NCI-H460 (cell line): ENCODE measurements at places on chromosomes 3 and 15.

DNA sequence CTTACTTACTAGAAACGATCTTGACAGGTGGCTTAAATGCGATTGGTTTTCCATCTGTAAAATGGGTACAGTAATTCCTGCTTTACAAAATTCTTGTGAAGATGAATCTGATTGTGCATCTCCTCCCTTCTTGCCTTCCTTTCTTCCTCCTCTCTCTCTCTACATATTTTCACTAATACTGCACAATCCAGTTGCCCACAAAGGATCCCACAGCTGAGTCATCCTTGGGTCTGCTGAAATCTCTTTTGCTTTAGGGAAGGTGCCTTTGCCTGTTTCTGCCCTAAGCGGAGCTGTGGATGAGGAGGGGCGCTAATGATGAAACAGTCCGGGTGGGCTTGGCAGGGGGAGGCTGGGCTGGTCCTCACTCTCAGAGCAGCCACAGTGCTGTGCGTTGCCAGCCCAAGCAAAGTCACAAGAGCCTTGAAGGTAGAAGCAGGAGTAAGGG lies 46.1 kb downstream of the AMOTL2 start:
- DNase-seq, result peak; percentile 65

DNA sequence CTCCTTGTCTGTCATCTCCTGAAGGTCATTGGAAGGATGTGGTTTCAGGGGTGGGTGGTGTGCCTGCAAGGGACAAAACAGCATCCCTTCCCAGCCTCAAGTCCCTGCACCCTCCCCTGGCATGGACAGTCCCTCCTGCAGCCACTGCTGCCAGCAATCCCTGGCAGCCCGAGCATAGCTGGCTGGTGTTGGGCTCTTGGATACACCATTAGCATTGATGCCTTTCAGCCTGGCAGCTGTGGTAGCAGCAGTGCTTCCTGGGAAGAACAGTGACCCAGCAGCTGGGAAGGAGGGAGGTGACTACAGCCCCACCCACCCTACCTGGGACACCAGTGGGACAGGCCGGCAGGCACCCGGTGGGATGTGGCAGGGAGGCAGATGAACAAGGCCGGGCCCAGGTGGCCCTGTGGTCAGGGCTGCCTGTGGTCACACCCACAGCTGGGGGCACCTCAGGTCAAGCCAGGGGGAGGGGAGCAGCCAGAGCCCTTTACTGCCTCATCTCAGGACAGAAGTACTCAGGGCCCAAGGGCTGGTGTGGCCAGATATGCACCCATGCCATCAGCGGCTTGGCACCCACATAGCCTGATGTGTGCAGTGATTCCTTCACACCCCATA lies 32.9 kb upstream of the TMEM115 start:
- DNase-seq, result no peak

DNA sequence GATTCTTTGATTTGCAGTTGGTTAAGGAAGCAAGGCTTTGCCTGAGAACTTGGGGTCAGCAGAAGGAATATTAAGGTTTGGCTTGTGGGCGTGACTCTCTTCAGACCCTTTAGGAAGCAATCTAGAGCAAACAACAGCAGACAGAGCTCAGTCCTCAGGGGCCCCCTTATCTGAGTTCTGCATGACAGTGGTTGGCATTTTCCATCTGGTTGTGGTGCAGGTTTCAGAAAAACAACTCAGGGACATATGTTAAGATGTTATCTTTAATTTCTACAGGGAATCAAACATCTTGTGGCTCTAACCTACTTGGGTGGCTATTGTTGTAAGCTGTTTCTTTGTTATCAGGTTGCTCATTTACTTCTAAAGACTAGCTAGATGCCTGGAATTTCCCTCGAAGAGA lies 141.4 kb downstream of the VPS8 start:
- no peak for DNase-seq

- no peak for DNase-seq
Observed at GRCh38 chr15:36753173-36753572, 173.7 kb downstream of the CDIN1 start.

DNA sequence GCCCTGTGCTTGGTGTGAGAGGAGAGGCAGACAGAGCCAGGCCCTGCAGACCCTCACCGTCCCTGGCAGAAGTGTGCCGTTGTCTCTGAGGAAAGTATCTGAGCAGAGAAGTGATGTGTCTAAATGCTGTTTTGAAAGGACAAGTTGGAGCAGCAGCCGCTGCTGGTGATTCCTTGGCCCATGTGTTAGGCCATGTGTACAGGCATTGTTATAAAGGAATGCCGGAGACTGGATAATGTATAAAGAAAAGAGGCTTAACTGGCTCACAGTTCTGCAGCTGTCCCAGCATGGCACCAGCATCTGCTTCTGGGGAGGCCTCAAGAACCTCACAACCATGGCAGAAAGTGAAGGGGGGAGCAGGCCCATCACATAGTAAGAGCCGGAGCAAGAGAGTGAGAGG lies 334.6 kb upstream of the ATP10A start:
- DNase-seq, result no peak

GRCh38 chr3:49273825-49274532 lies 3.1 kb downstream of the C3orf62 start:
- DNase-seq, result no peak

GRCh38 chr3:50442945-50443579 lies 60.4 kb downstream of the CACNA2D2 start:
- no peak for DNase-seq

- no peak for DNase-seq
Observed at GRCh38 chr3:105359098-105359762, 7.5 kb upstream of the ALCAM start.

- DNase-seq, result no peak
Observed at GRCh38 chr3:23071758-23072157, 131.4 kb upstream of the UBE2E2 start.

DNA sequence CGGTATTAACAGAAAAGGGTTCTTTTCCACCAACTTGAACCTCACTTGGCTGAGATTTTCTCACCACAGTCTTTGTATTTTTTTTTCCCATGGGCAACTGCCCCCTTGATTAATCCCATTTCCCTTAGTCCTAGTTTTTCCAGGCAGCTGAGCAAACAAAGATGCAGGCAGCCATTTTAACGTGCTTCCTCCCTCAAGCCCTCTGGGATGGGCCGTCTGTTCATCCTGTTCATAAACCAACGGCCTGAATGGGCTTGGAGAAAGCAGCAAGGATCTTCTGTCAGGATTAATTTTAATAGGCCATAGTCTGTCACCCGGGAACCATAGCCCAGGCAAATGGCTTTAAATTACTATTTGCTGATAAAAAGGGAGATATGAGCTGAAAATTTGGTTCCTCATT lies 10.4 kb upstream of the POLR2M start:
- no peak for DNase-seq

DNA sequence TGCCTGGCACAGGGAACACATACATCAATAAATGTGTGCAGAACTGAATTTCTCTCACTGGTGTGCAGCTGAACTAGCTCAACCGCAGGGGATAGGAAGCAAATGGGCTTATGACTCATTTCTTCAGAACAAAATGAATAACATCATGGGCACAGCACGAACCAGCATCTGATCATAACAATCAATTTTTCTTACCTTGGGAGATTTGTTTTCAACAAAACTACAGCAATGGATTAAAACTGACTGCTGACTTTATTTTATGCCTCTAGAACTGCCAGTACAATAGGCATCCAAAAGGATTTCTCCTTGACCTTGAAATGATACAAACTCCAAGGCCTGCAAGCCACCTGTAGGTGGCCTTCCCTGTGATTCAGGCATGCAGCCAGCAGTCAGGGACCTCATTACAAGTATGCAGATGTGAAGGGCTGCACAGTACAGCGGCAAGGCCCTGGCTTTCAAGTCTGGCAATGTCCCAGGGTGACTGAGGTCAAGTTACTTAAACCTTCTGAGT lies 26.1 kb downstream of the TAMM41 start:
- no peak for DNase-seq

GRCh38 chr15:86973284-86973844 lies 893.7 kb downstream of the AGBL1 start:
- no peak for DNase-seq

DNA sequence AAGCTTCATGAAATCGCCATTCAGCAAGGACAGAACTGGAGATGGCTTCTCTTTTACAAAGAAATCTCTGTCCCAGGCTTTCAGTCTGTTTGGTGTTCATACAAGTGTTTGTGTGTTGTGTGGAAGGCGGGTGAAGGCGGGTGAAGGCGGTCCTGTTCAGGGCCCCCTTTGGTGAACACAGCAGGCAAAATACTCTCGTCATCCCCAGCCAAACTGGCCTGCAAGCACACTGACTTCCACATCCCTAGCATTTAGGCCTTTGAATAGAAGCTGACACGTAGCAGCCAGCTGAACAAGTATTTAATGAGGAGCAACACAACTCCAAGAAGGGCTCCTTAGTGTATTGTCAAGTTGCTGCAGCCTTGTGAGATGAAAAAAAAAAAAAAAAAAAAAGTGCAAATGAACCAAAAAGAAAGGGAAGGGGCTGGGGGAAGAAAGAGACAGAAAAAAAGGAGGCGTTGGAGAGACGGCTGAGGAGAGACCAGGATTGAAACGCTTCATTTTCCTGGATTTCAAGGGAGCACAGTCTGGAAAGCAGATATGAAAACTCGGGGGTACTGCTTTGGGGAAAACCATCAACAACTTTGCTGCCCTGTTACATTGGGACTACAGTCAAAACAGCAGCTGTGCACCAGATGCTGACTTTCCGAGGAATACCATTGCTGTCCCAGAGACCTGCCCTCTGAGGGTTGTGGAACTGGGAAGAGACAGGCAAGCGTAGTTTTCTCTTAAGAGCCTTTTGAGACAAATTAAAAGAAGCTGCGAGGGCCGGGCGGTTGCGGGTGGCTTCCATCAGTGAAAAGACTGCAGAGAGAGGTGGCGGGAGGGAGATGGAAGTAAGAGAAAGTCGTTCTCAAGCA lies 74.6 kb downstream of the TGFBR2 start:
- no peak for DNase-seq

DNA sequence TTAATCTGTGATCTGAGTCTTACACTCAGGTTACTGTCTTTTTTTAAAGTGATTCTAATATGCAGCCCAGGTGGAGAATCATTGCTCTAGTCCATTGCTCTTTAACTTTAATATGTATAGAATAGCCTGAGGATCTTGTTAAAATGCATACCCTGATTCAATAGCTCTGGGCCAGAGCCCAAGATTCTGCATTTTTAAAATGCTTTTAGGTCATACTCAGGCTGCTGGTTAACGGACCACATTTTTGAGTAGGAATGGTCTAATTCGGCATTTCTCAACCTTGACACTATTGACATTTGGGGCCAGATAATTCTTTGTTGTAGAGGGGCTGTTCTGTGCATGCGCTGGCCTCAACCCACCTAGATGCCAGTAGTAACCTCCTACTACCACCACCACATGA lies 20.9 kb upstream of the FSTL1 start:
- no peak for DNase-seq

DNA sequence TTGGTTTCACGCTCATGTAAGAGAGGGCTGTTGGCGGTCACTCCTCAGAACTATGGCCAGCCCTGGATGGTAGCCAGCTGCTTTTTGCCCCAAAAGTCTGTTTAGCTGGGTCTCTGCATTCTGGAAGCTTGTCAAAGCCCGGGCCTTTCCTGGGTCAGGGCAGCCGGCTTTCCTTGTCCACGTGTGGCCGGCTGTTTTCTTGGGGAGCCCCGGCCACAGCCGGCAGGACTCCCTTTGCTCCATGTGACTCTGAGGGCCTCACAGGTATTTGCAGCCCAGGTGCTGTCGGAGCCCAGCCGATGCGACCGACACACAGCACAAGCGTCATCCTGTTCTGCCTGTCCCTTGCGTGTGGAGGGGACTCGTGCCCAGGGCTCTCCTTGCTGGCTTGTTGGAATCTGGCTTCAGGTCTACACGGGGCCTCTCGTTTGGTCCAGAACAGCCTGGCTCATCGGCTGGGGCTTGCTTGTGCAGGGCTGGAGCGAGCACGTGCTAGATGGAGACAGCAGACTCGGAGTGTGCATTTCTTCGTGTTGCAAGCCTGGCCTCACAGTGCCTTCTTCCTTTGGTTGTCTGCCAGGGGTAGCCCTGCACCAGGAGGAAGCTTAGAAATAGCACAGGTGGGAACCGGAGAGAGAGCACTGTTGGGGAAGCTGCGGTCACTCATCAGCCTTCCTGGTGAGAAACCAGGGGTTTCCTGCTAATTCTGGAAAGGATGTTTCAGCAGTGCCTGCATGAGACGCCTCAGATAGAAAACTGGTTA lies 51.5 kb downstream of the PGPEP1L start:
- DNase-seq, result no peak

DNA sequence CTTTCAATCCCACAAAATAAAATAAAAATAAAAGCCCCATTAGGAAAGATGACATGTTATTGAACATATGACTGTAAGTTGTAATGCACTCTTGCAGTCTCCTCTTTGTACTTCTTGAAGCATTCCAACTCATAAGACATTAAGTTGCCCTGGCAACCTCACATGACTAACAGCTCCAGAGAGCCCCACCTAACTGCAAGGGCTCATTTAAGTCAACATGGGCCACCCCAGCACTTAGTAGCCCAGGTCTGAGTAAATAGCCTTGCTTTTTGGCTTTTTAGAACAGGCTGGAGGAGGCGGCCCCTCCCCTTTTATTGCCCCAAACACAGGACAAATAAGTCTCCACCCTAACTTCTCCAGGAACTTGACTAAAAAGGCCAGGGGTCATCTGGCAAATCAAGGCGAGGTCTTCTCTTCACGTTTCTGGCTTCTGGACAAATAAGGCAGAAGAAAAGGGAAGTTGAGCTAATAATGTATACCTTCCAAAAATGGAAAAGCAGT lies 135.1 kb downstream of the TMCO5A start:
- DNase-seq, result peak; percentile 32

DNA sequence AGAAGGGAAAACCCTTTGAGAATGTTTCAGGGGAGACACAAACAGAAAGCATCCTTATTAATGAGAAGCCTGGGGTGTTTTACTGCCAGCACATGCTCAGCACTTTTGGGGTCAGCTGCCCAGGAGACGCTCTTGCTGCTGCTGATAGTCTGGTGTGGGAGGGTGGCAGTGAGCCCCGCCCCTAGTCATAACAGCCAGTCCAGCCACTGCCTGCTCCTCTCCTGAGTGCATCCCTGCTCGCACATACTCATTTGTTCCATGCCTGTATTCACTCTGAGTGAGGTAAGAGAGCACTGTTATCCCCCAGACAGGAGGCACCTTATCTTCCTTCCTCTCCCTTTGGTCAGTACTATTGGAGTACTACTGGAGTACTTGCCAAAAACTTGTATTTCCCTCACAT lies 101.3 kb downstream of the ETFA start:
- DNase-seq, result no peak

DNA sequence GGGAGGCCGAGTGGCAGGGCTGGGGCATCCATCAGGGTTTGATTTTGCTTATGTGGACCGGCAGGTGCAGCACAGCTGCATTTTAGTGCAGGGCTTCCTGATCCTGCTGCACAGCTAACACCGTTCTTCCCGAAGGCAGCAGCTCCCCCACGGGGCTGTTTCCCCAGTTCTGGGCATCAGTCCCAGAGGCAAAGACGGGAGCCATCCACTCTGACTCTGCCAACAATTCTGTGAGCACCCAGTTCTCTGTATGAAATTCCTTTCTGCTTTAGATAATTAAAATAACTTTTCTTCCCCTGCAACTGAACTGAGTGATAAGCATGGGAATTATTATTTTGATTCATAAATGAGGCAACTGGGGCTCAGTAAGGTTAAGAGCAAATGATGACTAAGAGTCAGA lies 262.9 kb upstream of the ATP10A start:
- no peak for DNase-seq

GRCh38 chr3:169822091-169822490 lies 9.4 kb upstream of the LRRC34 start:
- no peak for DNase-seq

GRCh38 chr15:94670438-94671034 lies 439.2 kb downstream of the MCTP2 start:
- DNase-seq, result peak; percentile 33
